ENCODE measurements at places on chromosomes 1 and 21.

DNA sequence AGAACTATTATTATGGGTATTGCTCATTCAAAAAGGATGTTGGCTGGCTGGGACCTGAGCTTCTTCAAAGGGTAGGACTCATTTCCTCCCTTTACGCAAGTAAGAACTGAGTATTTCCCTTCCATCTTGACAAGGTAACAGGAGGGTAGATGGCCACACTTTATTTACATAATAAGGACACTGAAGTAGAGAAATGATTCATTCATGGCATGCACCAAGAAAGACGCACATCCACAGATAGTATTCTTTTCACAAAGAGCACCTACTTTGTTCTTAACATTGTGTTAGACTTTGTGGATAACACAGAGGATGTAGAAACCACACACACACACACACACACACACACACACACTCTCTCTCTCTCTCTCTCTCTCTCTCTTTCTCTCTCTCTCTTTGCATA lies 82.9 kb downstream of the FAM78B start:
- no peak for DNase-seq

- no peak for DNase-seq
These were observed 140.2 kb upstream of the COL11A1 start for GRCh38 chr1:103248417-103249102.

GRCh38 chr1:243471754-243472745 lies 216.2 kb downstream of the SDCCAG8 start:
- DNase-seq, result no peak

- DNase-seq, result no peak
These were observed 25.1 kb downstream of the USP24 start for GRCh38 chr1:55190109-55190508.

- no peak for DNase-seq
These were observed 2.3 kb downstream of the IFI44L start for GRCh38 chr1:78622548-78622947.

- no peak for DNase-seq
These were observed 22.5 kb downstream of the JMJD4 start for GRCh38 chr1:227712648-227713047.

- peak; percentile 77 for DNase-seq
These were observed 45.9 kb downstream of the KIAA0040 start for GRCh38 chr1:175146529-175147213.

GRCh38 chr1:22159891-22160290 lies 17.0 kb upstream of the WNT4 start:
- no peak for DNase-seq

GRCh38 chr1:176847052-176847451 lies 317.5 kb downstream of the ASTN1 start:
- no peak for DNase-seq

DNA sequence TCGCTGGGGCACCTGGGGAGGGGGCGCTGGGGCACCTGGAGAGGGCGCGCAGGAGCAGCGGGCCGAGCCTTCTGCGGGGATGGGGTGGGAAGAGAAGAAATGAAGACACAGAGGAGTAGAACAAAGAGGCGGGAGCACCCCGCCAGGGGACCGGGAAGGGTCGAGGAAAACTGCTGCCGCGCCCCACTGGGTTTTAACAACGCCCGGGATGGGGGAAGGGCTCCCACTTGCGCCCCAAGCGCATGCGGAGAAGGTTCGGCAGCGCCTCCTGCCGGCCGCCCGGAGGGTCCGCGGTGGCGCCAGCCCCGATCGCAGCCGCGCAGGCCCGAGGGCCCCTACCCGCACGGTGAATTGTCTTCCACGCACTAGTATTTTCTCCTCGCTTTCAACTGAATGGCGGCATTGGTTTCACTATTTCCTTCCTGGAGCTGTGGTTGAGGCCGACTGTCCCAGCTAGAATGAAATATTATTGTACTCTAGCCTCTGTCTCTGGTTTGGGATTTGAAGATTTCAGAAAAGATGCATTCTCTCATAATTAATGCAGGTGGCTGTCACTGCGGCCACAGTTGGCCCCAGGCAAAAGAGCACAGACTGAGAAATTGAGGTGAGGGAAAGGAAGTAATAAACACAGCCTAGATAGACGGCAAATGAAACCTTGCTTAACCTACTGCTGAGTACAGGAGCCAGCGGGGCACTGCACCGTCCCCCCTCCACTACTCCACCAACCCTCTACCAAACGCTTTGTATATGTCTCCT lies 57.3 kb downstream of the MAB21L3 start:
- peak; percentile 87 for DNase-seq

- DNase-seq, result no peak
These were observed 122.9 kb upstream of the KRTAP19-8 start for GRCh38 chr21:31161157-31161556.

- DNase-seq, result no peak
These were observed 11.4 kb downstream of the TMEM81 start for GRCh38 chr1:205072881-205073280.

GRCh38 chr21:45330851-45331261 lies 43.2 kb upstream of the POFUT2 start:
- no peak for DNase-seq

GRCh38 chr21:45300786-45301520 lies 13.3 kb upstream of the POFUT2 start:
- DNase-seq, result peak; percentile 60

- no peak for DNase-seq
These were observed 71.0 kb downstream of the SIK1 start for GRCh38 chr21:43355925-43356289.

DNA sequence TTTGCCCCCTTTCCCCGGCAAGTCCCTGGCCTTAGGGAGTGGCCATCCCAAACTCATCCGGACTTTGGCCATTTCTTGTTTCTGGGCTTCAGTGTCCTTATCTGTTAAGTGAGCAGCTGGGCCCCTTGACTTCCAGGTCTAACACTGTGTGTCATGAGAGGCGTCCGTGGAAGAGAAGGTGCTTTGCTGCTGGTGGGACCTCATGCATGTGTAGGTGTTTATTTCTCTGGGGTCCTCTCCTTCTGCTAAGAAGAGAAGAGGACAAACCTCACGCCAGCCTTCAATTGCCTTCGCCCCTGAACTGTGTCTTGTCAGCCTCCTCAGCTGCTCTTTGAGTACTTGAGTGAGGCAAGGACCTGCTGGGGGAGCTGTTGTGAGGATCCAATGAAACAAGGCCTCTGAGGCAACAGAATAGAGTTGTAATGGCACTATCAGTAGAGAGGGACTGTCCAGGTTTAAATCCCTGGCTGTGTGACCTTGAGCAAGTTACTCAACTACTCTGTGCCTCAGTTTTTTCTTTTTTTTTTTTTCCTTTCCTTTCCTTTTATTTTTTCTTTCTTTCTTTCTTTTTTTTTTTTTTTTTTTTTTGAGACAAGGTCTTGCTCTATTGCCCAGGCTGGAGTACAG lies 72.5 kb downstream of the RUNX3 start:
- no peak for DNase-seq

DNA sequence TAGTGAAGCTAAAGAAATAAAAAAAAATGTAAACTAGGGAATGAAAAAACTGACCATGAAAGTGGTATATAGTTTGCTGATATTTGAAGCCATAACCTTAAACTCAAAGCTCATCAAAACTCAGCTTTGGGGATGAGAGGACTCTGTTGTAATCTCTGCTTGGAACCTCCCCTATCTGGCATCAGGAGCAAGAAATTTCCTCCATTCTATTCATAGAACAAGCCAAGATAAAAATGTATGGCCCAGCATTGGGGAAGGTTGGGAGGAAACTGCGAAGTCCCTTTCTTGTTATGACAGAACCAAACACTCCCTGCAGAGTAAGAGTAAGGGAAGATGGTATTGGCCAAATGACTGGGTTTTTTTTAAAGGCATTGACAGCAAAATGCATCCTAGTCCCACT lies 35.6 kb downstream of the MCOLN2 start:
- no peak for DNase-seq

GRCh38 chr1:92820024-92820423 lies 11.8 kb upstream of the RPL5 start:
- no peak for DNase-seq

- peak; percentile 79 for DNase-seq
These were observed 92.5 kb upstream of the IRF2BP2 start for GRCh38 chr1:234702342-234703000.

GRCh38 chr1:16434501-16434900 lies 2.7 kb downstream of the SPATA21 start:
- no peak for DNase-seq

DNA sequence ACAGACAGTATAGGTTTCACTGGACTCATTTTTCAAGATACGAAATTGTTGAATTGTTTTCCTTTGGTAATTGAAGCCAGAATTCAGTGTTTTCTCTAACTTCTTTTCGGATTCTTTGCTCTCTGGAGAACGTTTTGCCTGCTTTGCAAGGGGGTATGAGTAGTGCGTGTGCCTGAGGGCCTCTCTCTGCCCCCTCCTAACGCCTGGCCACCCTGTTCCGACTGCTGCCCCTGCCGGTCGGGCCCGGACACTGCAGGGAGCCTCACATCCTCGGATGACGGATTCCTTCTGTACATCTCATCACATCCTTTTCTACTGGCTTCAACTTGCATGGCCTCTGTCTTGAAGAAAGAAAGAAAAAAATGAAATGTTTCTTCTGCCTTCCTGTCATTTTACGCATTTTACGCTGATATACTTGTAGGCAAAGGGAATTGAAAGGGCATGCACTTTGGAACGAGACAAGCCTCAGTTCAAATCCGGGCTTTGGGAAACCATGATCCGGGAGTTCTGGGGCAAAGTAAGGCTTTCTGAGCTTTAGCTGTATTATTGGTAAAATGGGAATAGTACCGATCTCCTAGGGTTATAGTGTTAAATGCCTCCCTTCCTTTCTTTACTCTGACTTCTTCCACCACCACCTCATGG lies 65.1 kb downstream of the DISC1 start:
- no peak for DNase-seq

- no peak for DNase-seq
These were observed 28.1 kb downstream of the PADI4 start for GRCh38 chr1:17335821-17336710.

DNA sequence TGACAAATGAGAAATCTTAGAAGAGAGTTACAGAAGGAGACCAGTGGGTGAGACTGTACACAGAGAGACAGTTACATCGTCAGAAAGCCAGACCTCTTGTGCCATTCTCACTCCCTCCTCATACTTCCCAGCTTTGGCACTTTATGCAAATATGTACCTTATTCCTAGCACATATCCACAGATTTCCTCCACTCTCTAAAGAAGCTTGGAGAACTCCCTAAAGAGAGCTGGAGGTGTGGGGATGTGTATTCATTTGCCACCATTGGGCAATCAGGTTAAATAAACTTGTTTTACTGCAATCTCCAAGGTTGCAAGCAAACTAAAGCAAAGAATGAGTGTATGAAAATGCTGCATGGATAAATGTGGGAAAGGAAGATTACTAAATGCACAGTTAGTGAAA lies 380.9 kb upstream of the PRMT6 start:
- no peak for DNase-seq

- no peak for DNase-seq
These were observed 155.9 kb downstream of the BARHL2 start for GRCh38 chr1:90561103-90561783.

- peak; percentile 34 for DNase-seq
These were observed 57.9 kb upstream of the AJAP1 start for GRCh38 chr1:4596486-4596885.

DNA sequence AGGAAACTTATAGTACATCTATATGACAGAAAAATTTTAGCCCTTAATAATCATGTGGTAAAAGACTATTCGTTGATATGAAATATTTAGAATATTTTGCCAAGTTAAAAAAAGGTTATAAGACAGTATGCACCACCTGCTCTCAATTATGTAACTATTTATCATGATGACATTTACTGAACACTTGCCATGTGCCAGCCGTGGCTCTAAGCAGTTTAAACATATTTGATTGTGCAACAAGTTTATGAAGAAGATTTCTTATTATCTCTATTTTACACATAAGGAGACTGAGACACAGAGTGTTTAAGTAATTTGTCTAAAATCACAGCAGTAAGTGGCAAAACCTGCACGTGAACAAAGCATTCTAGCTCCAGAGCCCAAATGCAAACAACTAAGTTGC lies 199.3 kb upstream of the JUN start:
- DNase-seq, result no peak

DNA sequence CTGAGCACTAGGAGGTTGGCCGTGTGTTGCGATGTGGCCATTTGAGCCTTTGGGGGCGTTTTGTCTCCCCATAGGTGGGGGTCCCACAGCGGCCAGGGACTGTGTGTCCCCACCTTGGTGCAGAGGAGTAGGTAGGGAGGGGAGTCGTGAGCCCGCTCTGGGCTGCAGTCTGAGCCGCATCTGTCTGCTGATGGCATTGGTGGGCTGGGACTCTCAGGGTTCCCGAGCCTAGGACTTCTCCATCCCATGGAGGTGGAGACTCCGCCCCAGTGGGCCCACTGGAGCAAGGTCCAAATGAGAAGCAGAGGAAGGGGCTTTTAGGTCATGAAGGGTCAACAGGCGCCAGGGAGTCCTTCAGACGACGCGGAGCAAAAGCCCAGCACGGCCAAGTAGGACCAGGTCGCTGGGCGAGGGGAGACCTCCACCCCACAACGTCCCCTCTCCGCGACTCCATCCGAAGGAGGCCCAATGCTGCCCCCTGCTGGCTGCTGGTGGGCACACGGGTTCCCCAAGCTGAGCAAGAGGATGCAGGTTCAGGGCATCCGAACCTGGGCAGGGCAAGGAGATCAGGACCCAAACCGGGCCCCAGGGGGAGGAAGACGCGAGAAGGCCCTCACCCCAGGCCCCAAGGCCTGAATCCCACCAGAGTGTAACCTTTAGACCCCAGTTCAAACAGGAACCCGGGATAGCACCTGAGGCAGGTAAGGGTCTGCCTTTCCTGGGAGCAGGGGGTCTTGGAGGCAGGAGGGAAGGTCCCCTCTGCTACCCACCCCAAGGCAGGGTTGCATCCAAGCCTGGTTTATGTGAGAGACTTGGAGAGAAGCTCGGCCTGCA lies 14.9 kb downstream of the TTC34 start:
- peak; percentile 68 for DNase-seq

DNA sequence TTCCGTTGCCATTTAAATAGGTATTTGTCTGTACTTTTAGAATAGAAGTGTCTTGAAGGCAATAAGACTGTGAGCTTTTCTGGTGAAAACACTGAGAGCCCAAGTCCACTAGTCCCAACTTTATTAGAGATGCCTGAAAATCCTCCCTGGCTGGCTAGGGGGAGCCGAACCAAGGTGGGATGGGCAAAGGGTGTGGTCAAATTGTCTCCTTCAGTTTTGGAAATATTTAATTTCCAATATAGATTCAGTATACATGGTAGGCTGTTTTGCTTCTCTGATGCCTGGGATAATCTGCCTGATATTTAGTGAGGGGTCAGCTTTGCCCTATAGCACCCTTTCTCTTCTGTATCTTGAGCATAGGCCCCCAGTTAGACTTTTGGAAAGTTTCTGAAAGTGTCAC lies 3.5 kb downstream of the ROR1 start:
- no peak for DNase-seq

GRCh38 chr1:2601721-2602303 lies 15.2 kb downstream of the PRXL2B start:
- peak; percentile 53 for DNase-seq

GRCh38 chr1:114831276-114831994 lies 23.2 kb upstream of the SYCP1 start:
- no peak for DNase-seq

DNA sequence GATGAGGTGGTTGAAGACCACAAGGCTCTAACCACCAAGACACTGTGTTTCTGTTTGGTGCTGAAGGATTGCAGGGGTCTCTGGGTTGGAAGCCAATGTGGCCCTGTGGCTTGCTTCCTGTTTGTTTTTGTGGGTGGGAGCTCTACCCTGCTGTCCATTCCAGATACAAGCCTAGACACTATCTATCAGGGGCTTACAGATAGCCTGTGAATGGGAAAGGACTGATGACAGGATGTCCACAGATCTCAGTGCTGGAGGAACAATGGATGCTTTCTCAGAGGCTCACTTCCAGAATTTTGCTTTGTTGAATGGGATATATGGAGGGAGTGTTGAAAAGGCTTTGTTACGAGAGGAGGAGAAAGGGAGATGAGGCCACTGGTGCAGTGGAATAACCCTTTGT lies 69.7 kb downstream of the NOS1AP start:
- no peak for DNase-seq

Measured in left forelimb (tissue), 1 donor.